ENCODE measurements at places on chromosomes 7 and 10.

- DNase-seq, result peak; percentile 27
Measured at GRCh38 chr10:129055986-129056385, 411.1 kb upstream of the MGMT start.

DNA sequence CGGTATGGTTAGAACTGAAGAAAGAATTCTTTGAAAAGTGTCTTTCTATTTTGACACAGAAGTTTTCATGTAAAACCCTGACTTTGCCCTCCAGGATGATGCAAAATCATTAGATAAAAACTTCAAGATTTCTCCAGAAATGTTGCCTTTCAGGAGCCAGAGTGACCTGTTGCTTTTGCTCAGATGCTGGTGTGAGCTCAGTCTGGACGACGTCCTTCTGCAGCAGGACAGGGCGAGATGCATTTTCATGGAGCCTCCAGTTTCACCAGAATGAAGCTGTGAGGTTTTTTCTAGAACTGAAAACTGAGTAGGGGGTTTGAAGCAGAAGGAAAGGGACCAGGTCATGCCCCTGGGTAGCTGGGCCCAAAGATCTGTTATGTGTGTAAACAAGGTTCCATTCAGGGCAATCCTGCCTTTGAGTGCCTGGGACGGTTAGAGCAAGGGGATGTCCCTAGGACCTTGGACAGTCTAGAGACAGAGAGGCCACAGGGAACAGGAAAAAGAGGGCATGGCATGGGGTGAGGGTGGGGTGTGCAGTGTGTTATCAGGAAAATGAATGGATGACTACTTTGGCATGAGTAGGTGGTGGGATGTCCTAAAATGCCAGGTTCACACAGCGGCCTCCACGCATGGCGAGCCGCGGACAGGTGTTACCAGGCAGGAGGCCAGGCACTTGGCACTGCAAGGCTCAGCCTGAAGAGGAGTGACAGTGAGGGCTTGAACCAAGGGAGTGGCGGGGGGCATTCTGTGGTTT lies 356.3 kb downstream of the CXCL12 start:
- no peak for DNase-seq

- DNase-seq, result no peak
Measured at GRCh38 chr10:130968964-130969363, 342.6 kb downstream of the TCERG1L start.

DNA sequence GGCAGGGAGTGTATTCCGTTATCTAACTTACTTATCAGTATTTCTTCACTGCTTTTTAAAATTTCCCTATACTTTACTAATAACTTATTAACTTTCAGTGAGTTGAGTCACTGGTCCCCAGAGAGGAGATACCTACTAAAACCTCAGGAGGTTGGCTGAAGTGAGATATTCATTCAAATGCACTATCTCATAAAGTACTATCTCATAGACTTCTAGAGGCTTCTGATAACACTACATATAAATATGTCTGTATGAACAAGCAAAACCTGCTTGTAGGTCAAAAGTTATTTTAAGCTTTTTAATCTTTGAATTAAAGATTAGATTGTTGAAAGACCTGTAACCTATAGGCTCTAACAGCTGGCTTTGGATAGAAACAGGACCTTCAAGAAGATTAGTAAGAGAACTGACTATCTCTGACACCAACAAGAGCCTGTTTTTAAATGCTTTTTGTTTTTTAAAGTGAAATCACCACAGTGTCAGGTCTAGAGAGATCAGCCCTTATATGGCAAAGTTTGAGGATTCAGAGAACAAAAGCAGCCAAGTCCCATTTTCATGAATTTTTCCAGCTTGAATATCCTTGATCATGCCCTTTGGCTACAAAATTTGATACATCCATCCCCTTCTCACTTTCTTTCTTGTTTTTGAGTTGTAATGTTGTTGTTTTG lies 242.2 kb downstream of the ARL4A start:
- DNase-seq, result no peak

All from ELF-1 (cell line).